Stimulated activated CD4-positive, alpha-beta T cell treated with anti-CD3 and anti-CD28 coated beads, Interleukin-1b, Interleukin-23, amount 100 ng/mL, for 1 hour (primary cell): ENCODE measurements at places on chromosomes 4 and X.

DNA sequence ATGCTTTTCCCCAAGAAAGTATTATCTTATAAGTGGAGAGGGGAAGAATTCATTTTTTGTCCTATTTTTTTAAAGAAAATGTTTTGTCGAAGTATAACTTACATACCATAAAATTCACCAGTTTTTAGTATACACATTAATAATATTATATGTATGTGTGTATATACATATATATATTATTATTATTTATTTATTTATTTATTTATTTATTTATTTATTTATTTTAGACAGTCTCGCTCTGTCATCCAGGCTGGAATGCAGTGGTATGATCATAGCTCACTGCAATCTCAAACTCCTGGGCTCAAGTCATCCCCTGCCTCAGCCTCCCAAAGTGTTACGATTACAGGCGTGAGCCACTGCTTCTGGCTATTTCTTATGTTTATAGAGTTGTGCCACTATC is 334.1 kb downstream of the ZNF674 start:
- no peak for DNase-seq

DNA sequence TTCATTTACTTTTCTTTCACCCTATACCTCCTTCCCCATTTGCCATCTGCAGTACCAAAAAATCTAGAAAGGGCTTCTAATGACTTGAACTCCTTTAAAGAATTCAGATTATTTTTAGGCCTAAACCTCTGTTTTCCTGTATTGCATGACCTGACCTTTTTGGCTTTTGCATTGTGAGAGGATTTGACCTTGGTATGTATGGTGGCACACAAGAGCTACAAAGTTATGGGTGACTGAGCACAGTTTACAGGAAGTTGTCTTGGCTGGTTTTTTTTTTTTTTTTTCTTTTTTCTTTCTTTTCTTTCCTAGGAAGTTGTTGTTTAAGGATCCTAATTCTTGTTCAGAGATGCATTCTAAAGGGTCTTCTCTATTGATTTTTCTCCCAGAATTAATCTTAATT is 32.0 kb upstream of the MTMR8 start:
- no peak for DNase-seq

DNA sequence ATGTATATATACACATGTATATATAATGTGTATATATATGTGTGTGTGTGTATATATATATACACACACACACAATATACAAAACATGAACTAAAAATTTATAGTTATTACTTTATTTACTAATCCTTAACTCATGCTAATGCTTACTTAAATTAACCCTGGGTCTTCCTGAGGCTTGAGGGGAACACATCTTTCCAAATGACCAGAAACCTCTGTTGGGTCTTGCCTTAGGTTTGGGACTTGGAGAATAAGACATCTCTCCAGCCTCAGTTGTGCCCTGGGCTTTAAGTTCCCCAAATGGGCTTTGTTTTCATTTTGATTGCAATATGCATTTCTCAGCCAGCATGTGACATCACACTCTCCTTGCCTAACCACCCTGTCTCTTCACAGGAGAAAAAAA is 7.7 kb downstream of the GEMIN8 start:
- DNase-seq: no peak

DNA sequence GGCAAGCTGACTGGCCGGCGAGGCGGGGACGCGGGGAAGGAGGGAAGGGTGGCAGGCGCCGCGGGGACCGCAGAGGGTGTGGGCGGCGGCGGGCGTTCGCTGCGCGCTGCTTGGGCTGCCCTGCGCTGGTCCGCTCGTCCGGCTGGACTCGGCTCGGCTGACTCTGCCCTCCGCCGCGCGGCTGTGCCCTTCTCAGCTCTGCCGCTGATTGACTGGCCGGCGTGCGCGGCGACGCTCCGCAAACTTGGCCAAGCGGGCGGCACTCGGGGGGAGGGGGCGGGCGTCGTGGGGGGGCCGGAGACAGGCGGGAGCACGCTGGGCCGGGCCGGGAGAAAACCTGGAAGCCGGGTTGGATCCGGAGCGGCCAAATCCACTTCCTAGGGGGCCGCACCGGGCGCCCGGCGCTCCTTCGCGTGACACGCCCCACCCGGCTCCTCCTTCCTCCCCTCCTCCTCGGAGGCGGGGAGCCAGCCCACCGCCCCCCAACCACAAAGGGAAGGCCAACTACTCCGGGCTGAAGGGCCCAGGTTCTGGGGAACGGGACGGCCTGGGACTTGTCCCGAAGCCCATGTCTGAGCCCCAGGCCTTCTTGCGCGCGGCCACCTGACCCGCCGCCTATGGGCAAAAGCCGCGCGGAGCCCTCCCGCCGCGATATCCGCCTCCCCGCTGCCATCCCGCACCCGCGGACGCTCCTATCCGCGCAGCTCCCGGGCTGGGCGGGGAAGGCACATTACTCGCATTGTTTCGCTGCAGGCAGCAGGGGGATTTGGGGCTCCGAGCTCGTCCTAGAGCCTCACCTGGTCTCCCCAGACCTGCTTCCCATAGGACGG is at the start of gene GPC4:
TSS of gene GPC4 (minus strand) at position 214 of the 830 bp plus-strand sequence. CDS start 524 bp downstream, outside the sequence.
- DNase-seq: no peak

GRCh38 chr4:114017120-114017917 is 37.9 kb upstream of the ARSJ start:
- no peak for DNase-seq

GRCh38 chrX:81868979-81869378 is 667.1 kb downstream of the SH3BGRL start:
- no peak for DNase-seq

- DNase-seq: no peak
Measured at GRCh38 chrX:70433848-70434351, 10.7 kb upstream of the DLG3 start.

DNA sequence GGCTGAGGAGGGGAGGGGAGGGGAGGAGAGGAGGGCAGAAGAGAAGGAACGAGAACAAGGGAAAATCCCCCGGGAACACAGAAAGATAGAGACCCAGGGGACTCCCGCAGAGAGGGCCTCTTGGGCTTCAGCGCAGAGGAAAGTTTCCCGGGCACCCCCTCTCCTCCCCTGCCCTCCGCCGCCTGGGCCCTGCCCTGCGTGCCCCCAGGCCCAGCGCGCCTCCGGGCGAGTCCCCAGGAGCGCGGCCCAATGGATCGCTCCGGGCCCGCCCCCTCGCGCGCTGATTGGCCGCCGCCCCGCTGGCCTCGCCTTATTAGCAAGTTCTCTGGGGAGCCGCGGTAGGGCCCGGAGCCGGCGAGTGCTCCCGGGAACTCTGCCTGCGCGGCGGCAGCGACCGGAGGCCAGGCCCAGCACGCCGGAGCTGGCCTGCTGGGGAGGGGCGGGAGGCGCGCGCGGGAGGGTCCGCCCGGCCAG is at the start of gene MSX1:
TSS of gene MSX1 (plus strand) at position 341 of the 474 bp plus-strand sequence. CDS start 235 bp downstream, outside the sequence.
- no peak for DNase-seq

DNA sequence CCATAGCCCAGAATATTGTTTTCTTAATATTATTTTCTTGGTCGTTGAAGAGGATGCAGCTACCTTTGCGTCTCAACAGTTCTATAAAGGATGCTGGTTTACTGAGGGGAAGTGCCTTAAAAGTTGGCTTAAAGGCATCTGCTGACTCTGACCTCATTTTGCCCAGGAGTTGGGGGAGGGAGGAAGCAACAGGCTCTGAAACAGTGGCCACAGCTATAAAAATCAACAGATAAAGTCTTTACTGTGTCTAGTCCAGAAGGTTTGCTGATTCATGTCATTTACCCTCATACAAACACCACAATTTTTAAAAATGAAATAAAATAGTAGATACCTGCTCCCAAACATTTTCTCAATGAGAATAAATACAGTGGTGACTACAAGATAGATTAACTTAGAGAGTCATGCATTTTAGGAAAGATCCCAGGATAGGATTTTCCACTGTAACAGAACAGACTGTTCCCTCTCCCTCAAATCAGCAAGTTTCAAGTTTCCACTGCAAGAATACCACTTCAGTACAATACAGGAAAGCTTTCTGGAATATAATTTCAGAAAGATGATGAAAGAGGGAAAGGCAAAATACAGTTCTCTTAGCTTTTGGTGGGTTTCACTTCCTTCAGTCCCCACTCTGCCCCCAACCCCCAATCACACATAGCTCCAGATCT is 1.9 kb downstream of the PHKA1 start:
- no peak for DNase-seq

DNA sequence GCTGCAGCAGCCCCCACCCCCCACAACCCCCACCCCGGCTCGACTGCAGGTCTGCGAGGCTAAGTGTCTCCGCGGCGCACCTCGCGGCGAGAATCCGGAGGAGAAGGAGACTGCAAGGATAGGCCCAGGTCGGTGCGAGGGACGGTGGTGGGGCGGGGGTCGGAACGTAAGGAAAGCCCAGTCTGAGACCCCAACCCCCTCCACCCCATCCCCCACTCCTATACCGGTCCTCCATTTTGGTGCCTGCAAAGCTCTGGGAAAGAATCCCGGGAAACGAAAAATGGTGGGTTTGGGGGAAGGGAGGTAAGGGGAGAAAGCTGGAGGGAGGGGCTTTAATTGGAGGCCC is 614 bp downstream of the BEX3 start:
- no peak for DNase-seq

DNA sequence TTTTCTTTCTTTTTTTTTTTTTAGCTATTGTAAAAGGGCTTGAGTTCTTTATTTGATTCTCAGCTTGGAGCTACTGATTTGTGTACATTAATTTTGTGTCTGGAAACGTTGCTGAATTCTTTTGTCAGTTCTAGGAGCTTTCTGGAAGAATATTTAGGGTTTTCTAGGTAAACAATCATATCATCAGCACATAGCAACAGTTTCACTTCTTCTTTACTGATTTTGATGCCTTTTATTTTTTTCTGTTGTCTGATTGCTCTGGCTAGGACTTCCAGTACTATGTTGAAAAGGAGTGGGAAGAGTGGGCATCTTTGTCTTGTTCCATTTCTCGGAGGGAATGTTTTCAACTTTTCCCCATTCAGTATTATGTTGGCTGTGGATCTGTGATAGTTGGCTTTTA is 292.2 kb downstream of the GABRG1 start:
- no peak for DNase-seq

GRCh38 chr4:38609614-38610013 is 54.4 kb upstream of the KLF3 start:
- DNase-seq: no peak

DNA sequence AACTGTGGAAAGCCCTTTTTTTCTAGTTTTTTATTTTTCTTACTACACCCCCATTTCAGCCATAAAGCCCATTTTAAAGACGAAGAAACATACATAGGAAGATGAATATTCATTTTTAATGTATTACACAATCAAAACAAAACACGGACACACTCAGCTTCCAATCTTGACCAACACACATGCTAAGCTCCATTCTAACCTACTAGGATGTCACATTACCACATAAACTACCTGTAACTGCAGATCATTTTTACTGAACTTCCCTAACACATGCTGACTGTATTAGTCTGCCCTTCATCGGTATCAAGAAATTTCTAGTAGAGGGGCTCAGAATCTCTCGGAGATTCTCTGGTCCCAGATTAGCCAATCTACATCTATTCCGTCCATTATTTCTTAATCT is 1.8 kb downstream of the CCNI start:
- no peak for DNase-seq

DNA sequence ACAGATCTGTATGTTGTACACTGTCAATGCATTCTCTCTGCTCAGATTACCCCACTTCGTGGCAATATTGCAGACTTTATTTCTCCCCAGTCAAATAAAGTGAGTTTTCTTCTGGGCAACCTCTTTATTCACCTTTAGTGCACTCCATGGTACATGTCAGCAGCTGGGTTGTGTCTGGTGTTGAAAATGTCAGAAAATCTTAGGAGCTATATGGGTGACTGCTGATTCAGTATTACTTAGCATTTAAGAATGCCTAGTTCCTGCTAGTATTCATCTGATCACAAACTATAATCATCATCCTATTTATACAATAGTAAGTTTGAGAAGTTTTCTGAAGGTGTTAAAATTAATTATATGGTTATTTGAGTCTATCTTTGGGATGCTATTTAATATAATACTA is 112.5 kb downstream of the CFAP299 start:
- no peak for DNase-seq

- no peak for DNase-seq
Measured at GRCh38 chr4:103400405-103400804, 202.3 kb upstream of the CENPE start.
